ENCODE measurements at places on chromosomes 1 and 21. TPM values are rescaled to one million over a fixed set of nuclear protein-coding genes. Genes with fewer than 3 reads are reported as not detected.

GRCh38 chr1:15160626-15161025 lies 7.1 kb downstream of the TMEM51 start:
- DNase-seq = no peak
- H3K27me3 ChIP-seq = no peaks in the 10 kb centered on the region
- no peak overlapping the region for H3K4me3 ChIP-seq
- H3K27ac ChIP-seq = no peak overlapping the region

DNA sequence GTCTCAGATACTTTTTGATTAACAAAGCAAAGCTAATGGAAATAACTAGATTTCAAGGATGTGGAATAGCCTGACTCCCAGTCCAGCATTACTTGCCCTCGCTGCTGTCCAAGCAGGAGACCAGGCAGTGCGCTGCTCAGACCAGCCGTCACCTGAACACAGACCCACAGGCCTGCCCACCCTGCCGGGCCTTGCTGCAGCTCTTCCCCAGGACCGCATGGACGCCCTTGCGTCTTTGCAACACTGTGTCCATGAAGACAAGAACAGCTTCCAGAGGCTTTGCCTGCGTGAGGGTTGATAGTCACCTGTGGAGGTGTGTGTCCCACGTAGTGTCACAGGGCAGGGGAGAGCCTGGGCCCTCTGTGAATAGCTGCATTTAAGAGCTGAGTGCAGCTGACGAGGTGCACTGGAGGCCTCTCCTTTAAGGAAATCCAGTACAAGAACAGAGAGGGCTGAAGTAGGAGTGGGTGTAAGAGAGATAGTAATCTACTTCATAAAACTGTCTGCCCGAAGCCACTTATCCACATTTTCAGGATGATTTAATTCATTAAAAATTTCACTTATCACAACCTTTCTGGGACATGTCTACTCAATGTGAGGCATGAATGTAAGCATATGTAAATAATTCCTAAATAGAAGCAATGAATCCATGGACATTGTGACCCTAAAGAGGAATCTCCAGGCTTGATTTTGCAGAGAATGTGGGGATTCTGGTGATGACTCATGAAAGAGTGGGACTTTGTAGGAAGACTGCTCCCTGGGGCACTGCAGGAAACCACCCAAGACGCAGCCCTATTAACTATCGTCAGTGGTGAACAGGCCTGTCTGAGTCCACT lies 176.2 kb upstream of the RAB4A start:
- no peaks in the 10 kb centered on the region for H3K27me3 ChIP-seq
- H3K36me3 ChIP-seq = no peaks in the 10 kb centered on the region
- no peak for DNase-seq

- H3K27ac ChIP-seq = no peak overlapping the region
- no peak overlapping the region for H3K4me3 ChIP-seq
- H3K4me1 ChIP-seq = no peaks in the 10 kb centered on the region
- DNase-seq = no peak
Measured at GRCh38 chr21:28421716-28422524, 570.8 kb downstream of the LTN1 start.

DNA sequence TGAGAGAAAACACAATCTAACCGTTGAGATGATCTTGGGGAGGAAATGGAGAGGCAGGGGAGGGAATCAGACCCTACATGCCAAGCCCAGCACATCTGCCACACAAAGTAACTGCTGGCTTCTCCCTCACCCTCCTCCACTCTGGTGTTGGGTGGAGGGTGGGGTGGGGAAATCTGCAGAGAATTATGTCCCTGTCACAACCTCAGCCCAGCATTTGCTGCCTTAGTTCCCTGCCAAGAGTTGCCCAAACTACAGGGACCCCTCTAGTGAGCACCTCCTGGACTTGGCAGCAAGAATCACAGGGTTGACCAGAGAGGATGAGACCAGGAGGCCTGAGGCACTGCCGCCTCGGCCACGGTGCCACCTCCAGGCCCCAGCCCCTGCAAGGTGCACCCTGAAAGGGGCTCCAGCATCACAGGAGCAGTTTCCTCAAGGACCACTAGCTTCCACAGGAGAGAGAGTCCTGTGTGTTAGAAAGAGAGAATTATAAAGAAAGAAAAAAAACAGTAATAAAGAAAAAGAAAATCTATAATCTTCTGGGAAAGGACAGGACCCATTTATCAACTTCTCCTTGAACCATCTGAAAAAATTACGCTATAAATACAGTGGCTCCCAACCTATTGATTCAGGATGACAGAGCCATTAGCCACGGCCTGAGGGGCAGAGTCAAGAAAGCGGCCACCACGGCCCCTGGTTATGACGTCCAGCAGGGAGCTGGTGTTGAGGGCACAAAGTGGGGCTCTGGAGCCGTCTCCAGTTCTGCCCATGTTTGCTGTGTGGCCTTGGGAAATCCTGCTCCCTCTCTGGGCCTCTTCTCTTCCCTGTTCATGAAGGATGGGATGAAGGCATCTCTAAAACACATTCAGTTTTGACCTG lies 451.7 kb downstream of the MATN1 start:
- peaks cover 40% of the 10 kb centered on the region for H3K27me3 ChIP-seq
- no peak overlapping the region for H3K27ac ChIP-seq
- no peaks in the 10 kb centered on the region for H3K4me1 ChIP-seq
- no peak overlapping the region for H3K4me3 ChIP-seq
- no peak for DNase-seq
- no peaks in the 10 kb centered on the region for H3K36me3 ChIP-seq

GRCh38 chr1:206892351-206892984 lies 4.8 kb upstream of the IL24 start:
- H3K27ac ChIP-seq = no peak overlapping the region
- H3K4me1 ChIP-seq = no peaks in the 10 kb centered on the region
- no peak overlapping the region for H3K4me3 ChIP-seq
- H3K27me3 ChIP-seq = no peaks in the 10 kb centered on the region
- DNase-seq = no peak

DNA sequence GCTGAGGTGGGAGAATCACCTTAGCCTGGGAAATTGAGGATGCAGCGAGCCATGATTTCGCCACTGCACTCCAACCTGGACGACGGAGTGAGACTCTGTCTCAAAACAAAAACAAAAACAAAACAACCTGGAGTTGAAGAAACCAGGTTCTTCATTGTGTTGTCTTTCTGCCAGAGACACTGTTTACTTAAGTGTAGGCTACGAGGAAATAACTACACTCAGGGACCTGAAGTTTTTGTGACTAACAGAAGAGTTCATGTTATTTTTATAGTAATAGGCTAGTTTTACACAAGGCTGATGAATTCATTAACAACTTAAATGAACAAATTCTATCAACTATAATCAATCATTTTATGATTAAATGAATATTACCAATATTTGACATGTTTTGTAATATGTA lies 98.5 kb upstream of the MPC2 start:
- no peak for DNase-seq
- H3K4me1 ChIP-seq = no peaks in the 10 kb centered on the region
- no peak overlapping the region for H3K27ac ChIP-seq
- H3K36me3 ChIP-seq = no peaks in the 10 kb centered on the region

DNA sequence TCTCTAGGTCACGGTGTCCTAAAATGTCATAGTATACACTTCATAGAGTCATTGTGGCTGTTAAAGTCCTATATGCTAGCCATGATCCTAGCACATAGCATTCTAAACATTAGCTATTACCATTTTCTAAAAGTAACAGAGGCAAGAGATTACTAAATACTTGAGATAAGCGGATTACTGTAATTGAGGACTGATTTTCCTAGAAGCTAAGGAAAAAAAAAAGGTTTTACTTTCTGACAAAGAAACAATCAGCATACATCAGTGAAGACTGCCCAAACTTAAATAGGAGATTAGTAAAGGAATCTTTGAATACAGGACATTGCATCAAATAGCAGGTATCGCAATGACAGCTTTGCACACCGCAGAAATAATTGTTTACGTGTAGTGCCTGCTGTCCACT lies 91.3 kb upstream of the HNRNPU start:
- no peak overlapping the region for H3K4me3 ChIP-seq
- H3K27ac ChIP-seq = no peak overlapping the region
- H3K36me3 ChIP-seq = no peaks in the 10 kb centered on the region
- no peak for DNase-seq
- no peaks in the 10 kb centered on the region for H3K27me3 ChIP-seq

- no peak for DNase-seq
- no peak overlapping the region for H3K27ac ChIP-seq
- no peaks in the 10 kb centered on the region for H3K4me1 ChIP-seq
- H3K36me3 ChIP-seq = no peaks in the 10 kb centered on the region
Measured at GRCh38 chr21:44416193-44416592, 39.1 kb upstream of the LRRC3 start.

- no peak overlapping the region for H3K27ac ChIP-seq
- no peak for DNase-seq
- no peaks in the 10 kb centered on the region for H3K36me3 ChIP-seq
- H3K4me3 ChIP-seq = no peak overlapping the region
Measured at GRCh38 chr21:39913706-39914305, 46.6 kb downstream of the PCP4 start.

DNA sequence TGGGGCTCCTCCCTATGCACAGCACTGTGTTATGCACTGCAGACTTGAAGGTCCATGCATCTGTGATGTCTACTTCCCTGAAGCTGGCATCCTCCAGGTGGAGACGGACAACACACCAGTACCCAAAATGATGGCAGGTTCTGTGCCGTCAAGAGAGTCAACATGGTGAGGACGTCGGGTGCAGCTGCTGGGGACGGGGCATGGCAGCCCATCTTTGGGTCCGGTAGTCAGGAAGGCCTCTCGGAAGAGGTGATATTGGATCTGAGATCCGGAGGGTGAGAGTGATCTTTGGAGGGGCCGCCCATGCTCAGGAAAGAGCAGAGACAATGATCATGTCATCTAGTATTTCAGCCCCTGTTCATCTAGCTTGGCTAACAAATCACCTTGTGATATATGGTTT lies 104.1 kb downstream of the RIPK4 start:
- H3K4me3 ChIP-seq = no peak overlapping the region
- peaks cover 19% of the 10 kb centered on the region for H3K27me3 ChIP-seq
- no peak for DNase-seq
- no peak overlapping the region for H3K27ac ChIP-seq

KIF2C gene
- 92.6 TPM for total RNA-seq

DNA sequence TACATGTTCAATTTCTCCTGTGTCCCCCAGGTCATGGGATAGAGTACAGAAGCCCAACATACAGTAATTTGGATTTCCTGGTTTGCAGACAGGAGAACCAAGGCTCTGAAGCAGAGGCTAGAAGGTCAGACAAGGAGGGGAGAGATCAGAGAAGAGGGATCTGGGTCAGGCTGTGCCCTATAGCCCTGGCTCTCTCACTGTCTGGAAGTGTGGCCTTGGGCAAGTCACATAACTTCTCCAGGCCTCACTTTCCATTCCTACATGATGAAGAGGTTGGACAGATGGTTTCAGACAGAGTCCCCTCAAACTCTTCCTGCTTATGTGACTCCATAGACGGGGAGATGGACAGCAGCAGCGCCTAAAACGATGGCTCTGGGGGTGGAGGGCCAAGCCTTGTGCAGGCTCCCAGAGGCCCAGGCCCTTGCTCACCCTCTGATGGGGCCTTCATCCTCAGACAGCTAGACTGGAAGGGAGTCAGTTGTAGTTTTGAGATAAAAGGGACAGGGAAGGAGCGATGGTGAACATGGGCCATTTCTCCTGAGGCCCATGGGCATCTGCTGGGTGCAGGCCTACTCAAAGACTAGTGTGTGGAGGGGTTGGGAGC lies 2.9 kb downstream of the TRIM62 start:
- H3K36me3 ChIP-seq = no peaks in the 10 kb centered on the region
- DNase-seq = no peak
- H3K27me3 ChIP-seq = no peaks in the 10 kb centered on the region
- H3K27ac ChIP-seq = no peak overlapping the region

AADACL4 gene
- total RNA-seq = not detected

GRCh38 chr1:31374511-31375196 lies 1.8 kb upstream of the FABP3 start:
- H3K27ac ChIP-seq = no peak overlapping the region
- no peak for DNase-seq
- no peaks in the 10 kb centered on the region for H3K36me3 ChIP-seq
- H3K4me1 ChIP-seq = no peaks in the 10 kb centered on the region
- no peak overlapping the region for H3K4me3 ChIP-seq
- no peaks in the 10 kb centered on the region for H3K27me3 ChIP-seq

IRF6 gene
- 35.2 TPM for total RNA-seq

DNA sequence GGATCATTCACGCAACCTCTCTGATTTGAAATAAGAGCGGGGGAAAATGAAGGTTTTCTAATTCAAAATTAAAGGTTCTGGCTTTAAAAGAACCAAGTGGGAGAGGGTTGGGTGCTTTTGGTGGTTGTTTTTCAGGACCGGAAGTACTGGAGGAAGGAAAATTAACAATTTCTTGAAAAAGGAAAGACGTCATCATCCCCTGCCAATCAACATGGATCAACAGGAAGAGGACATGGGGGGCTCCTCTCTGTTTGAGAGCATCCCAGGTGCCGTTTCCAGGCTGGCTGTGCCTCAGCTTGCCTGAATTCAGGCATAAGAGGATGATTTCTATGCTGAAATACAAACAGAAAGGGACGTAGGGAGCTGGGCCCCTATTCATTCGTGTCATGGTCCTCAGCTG lies 21.6 kb upstream of the NID1 start:
- H3K4me3 ChIP-seq = no peak overlapping the region
- H3K4me1 ChIP-seq = no peaks in the 10 kb centered on the region
- no peaks in the 10 kb centered on the region for H3K27me3 ChIP-seq
- DNase-seq = no peak
- no peak overlapping the region for H3K27ac ChIP-seq

All from HCT116 (cell line).